ENCODE measurements at places on chromosomes 12 and 14.

DNA sequence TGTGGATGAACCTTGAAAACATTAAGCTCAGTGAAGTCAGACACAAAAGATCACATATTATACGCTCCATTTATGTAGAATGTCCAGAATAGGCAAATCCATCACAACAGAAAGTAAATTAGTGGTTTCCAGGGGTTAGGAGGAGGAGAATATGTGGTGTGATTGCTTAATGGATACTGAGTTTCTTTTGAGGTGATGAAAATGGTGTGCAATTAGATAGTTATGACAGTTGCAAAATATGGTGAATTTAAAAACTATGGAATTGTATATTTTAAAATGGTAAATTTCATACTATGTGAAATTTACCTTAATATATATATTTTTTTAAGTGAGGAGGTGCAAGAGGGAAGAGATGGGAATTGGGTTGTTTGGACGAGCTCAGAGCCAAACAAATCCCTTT, 46.3 kb upstream of the KICS2 start:
- DNase-seq, result no peak

GRCh38 chr12:57111031-57111734, at the start of gene STAT6:
Gene STAT6, minus strand, starts transcription at chr12:57111362. Its CDS starts 3,084 bp downstream, at chr12:57108278.
- no peak for DNase-seq

DNA sequence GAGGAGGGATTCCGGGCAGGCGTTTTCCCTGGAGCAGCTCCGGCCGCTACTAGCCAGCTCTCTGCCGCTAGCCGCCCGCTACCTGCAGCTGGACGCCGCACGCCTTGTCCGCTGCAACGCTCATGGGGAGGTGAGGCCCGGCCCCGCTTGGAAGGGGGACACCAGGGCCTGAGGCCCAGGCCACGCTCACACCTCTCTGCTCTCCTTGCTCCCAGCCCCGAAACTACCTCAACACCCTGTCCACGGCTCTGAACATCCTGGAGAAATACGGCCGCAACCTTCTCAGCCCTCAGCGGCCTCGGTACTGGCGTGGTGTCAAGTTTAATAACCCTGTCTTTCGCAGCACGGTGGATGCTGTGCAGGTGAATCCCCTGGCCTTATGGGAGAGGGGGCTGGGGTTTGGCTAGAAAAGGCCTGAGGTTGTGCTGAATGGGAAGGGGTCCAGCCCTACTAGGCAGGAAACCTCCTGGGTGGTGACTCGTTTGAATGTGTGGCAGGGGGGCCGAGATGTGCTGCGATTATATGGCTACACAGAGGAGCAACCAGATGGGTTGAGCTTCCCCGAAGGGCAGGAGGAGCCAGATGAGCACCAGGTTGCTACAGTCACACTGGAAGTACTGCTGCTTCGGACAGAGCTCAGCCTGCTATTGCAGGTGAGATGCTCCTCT, 597 bp downstream of the RNF31 start:
- DNase-seq, result no peak

- no peak for DNase-seq
Measured at GRCh38 chr14:28381656-28382055, 384.9 kb upstream of the FOXG1 start.

DNA sequence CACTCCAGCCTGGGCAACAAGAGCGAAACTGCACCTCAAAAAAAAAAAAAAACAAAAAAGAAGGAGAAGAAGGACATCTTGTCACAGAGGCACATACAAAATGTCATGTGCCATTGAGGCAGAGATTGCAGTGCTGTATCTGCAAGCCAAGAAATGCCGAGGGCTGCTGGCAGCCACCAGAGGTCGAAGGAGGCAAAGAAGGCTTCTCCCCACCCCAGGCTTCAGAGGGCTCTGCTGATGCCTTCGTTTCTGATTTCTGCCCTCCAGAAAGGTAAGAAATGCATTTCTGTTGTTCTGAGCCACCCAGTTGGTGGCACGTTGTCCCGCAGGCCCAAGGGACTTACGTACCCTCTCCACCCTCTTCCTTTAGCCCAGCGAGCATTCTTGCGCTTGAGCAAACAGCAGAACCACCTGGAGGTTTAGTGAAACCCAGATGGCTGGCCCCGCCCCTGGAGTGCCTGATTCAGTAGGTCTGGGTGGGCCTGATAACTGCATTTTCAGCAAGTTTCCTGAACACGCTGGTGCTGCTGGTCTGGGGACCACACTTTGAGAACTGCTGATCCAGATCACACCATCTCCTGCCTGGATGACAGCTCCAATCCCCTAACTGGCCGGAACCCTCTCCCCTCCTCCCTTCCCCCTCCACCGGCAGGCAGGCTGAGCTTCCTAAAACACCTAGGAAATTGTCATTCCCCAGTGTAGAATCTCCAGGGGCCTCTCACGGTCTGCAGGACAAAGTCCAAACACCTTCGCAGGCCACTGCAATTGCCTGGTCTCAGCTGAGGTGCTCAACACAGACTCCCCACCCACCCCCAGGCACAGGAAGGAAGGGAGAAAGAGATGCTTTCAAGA, 21.1 kb upstream of the SCARB1 start:
- no peak for DNase-seq

DNA sequence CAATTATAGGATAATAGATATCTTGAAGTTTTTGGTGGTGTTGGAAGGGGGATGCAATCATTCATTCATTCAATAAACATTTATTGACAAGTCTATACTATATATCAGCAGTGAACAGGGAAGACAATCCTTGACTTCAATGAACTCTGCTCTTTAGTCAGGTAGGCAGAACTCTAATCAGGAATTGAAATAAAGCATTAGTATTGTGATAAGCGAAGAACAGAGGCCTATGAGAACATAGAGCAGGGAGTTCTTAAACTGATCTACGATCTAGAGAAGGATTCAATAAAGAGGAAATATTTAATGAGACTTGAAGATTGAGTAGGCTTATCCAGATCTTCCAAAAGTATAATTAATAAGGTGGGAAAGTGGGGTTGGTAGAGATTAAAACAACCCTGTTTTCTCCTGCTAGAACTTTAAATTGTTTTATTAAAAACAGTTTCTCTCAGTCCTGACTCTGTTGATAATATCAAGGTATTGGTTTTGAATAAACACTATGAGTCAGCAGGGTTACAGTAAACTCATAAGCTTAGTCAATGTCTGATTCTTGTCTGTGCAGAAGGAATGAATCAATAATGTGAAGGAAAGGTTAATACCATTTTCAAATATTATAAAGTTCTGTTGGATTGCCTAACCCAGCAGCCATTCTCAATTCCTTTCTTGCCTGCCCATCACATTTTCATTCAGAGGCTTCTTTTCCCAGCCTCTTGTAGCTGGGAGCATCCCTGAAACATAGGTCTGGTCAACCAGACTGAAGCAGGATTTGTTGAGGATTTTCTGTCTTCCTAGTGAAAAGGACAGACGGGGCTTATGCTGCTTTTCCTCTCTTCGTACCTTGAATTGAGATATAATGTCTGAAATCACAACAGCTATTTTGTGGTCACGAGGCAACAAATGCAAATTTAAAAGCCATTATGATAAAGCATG, 38.9 kb upstream of the KTN1 start:
- DNase-seq, result no peak

All from SW 1271 (cell line).